Activated CD4-positive, alpha-beta T cell treated with anti-CD3 and anti-CD28 coated beads, Interleukin-2, amount 10 ng/mL, durations not matched to agents 7 days and 5 days (primary cell): ENCODE measurements at places on chromosomes 3 and 15.
A peak's percentile ranks its signal among the peaks of the same experiment; 100 is the strongest.

DNA sequence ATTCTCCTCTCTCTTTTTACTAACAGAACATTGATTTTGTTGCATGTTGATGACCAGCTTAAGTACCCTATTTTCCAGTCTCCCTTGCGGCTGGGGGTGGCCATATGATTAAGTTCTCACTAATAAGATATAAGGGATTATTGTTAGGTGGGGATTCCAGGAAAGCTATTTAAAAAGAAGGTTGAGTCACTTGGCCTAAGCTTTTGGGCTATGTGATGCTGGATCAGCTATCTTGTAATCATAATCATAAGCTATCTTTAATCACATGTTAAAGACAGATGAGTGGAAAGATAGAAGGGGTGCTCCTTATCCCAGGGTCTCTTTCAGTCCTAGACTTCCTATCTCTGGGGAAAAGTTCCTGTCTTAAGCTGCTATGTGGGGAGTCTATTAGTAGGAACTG, 59.9 kb downstream of the CGNL1 start:
- DNase-seq: no peak

DNA sequence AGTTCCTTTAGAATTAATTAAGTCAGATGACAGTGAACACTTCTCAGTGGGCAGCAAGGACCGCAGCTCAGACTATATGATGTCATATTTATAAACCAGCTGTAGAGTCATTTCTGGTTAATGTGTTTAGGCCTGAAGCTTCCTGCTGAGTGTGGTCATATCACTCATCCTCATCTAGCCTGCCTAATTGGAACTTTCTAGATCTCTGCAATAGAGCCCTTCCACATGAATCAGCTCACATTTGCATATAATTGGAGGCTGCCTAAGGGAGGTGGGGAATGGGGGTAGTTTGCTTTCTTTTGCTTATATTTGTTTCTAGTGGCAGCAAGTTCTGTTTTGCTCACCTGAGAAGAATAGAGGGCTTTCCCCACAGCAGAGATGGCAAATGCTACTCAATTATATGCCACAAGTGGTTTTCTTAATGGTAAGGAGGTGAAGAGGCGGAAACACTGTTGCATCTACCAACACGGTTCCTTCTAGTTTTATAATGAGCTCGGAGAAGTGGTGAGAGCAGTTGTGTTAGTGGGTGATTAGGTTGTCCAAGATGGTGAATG, 148.1 kb downstream of the KLHL25 start:
- peak; percentile 18 for DNase-seq

DNA sequence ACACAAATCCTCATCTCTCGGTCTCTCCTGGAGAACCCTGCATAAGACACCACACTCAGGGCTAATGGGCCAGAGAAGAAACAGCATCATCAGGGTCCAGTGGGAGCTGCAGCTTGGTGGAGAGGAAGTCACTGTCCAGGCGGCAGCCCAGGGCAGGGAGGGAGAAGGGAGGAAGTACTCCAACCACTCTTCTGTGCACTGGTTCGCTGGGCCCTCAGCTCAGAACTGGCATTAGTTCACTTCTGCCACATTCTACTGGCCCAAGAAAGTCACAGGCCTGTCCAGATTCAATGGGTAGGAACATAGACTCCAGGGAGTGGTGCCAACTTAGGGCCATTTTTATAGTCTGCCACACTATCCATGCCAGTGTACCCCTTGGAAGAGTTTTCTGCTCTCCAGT, 169.0 kb downstream of the ABHD5 start:
- no peak for DNase-seq

- no peak for DNase-seq
These were observed 11.5 kb upstream of the XIRP1 start for GRCh38 chr3:39203860-39204259.

DNA sequence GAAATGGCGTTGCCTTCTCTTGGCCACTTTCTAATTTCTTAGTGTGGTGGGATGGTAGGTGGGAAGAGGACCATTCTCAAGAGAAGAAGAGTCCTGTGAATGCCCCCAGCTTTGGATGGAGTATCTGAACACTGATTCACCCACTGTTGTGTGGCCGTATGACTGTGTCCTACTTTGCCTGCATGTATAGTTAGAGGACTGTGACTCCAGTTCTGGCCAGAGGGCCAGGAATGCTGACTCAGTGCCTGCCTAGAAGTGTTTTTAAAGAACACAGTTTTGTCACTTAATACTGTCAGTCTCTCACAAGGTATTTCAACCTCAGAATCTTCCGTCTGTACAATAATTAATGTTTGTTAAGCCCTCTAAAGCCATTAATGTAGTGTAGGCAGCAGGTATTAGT, 2.1 kb downstream of the SEC61A1 start:
- DNase-seq: no peak

- DNase-seq: no peak
These were observed 32.1 kb downstream of the POMGNT2 start for GRCh38 chr3:43073836-43074220.

DNA sequence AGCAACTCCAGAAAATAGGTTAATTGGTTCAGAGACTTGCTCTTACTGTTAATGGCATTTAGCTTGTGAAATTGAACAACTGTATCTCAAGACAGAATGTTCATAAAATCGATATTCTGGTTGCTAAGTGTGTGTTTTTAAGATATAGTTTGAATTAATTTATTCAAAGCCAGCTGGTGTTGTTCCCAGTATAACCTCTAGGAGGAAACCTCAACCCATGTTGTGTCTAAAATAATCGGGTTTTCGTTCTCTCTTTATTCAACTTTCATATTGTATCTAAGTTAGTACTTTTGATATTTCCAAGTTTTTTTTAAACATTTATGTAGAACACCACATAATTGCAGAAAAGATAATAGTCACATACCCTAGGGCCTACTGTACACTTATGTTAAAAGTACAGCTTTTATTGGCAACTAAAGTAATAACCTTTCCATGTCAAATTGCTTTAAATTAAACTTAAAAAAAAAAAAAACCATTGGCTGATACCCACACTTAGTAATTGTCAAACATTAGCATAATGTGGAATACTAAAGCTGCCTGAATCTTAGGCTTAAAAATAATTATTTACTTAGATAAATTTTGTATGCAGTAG, 90.9 kb downstream of the SAMMSON start:
- DNase-seq: no peak
